ENCODE measurements at places on chromosomes 2 and 18. TPM values are rescaled to one million over a fixed set of nuclear protein-coding genes. Genes with fewer than 3 reads are reported as not detected.

The FAM210A gene
- 18.0 TPM for polyA plus RNA-seq

The ANKRD62 gene
- not detected for polyA plus RNA-seq

The RFTN2 gene
- 1.4 TPM for polyA plus RNA-seq

The GAREM1 gene
- 7.0 TPM for polyA plus RNA-seq

The ZEB2 gene
- 8.3 TPM for polyA plus RNA-seq

The PAIP2B gene
- polyA plus RNA-seq: 10.6 TPM

The TMEM182 gene
- 4.2 TPM for polyA plus RNA-seq

The KCNS3 gene
- polyA plus RNA-seq: 4.4 TPM

The PSMA8 gene
- not detected for polyA plus RNA-seq

The AFF3 gene
- polyA plus RNA-seq: 0.65 TPM

The SF3B6 gene
- polyA plus RNA-seq: 170 TPM

The GPBAR1 gene
- 6.0 TPM for polyA plus RNA-seq

The RAB6C gene
- polyA plus RNA-seq: 0.17 TPM

DNA sequence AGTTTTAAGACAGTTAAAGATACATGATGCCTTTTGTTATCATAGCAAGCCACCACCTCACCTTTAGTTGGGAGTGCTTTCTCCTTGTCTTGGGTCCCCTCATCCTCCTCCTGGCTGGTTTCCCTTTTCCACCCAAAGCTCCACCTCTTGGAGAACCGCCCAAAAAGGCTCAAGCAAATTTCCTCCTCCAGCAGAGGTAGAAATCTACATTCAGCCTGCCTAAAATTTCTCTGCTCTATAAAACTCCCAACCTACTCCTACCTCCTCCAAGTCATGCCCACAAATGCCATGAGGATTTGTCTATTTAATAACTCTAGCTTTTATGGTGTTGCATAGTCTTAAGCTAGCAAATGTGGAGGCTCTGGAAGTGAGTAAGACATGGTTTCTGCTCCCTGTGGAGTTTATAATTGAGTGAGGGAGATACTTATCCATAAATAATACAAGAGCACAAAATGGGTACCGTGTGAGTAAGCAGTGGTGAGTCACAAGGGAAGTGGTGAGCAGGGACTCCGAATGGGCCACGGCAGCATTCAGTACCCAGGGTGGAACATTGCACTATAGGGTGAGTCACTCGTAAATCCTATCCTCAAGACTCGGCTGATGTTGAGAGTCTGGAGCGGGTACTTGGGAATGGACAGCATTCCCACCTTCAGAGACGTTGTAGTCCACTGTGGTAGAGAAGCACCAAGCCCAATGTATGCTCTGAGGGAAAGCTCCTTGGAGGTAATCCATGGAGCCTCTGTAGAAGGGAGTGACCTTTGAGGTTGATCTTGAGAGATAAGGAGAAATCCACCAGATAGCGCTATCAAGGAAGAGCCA lies 146.3 kb downstream of the RTN4 start:
- DNase-seq: no peak

DNA sequence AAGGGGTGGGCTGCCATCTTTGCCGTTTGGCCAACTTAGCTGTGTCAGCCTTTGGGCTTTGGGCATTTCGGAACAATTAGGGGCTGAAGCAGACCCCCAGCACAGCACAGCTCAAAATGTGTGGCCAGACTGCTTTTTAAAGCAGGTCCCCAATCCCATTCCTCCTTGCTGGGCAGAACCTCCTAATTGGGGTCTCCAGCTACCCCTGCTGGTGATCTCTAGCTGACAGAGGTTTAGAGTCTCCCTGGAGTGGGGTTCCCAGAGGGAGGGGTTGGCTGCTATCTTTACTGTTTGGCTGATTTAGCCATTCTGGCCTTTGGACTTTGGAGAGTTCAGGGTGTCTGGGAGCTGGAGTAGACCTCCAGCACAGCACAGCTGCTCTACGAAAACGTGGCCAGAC lies 71.5 kb upstream of the LHCGR start:
- no peak for DNase-seq

GRCh38 chr2:188119112-188119838 lies 172.4 kb upstream of the GULP1 start:
- no peak for DNase-seq

- DNase-seq: no peak
These were observed 5.7 kb downstream of the PPP1R1C start for GRCh38 chr2:181991171-181991885.

DNA sequence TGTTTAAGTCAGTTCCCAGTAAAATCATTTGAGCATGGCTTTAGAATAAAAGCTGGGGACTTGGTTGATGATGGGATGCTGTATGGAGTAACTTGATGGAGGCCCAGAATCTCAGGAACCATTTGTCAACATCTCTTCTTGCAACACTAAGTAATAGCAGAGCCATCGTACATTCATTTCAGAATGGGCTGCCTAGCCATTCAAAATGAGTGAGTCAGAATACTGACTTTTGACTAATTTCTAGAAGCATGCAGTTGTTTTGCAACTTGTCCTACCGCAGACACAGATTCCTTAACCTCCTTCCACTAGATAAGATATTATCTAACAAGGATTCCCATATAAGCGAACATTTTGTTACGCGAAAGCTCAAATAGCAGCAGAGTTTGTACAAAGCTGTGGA lies 229.5 kb downstream of the CNTNAP5 start:
- no peak for DNase-seq

DNA sequence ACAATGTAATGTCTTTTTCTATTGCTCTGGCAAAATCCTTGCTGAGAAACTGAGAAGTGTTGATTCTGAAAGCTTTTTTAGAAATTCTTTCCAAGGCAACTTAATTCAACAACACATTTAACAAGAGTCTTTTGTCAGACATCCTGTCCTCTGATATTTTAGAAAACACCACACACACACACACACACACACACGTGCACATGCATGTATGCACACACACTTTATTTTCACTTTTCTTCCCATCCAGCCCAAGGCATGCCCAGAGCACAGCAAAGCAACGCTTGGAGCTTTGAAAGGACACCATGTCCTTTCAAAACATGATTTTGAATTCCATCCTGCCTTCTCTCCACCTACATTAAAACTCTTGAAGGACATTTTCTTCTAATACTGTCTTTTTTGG lies 116.1 kb downstream of the ATL2 start:
- DNase-seq: no peak

DNA sequence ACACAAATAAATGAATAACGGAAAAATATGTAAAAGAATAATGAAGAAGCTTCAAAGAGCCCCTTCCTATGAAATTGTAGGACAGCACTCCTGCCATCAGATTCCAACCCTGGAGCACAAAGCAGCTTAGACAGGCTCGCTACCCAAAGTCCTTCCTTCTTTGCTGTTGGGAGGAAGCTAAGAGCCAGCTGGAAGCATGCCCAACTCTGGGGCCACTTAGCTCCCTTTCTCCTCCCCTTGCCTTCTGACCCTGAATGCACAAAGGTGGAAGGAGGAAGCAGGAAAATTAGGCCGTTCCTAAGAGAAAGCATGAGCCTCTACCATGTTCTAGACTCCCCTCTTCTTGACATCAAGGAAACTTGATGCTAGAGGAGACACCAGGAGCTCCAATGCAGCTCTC lies 700.8 kb downstream of the RNF144A start:
- no peak for DNase-seq

- DNase-seq: no peak
These were observed 368.6 kb upstream of the SPRED2 start for GRCh38 chr2:65800998-65801397.

- DNase-seq: peak; percentile 26
These were observed 314.4 kb downstream of the MTX2 start for GRCh38 chr2:176583607-176584006.

GRCh38 chr2:171986778-171987177 lies 13.0 kb upstream of the METAP1D start:
- DNase-seq: no peak

GRCh38 chr18:21453511-21453901 lies 147.0 kb downstream of the ESCO1 start:
- no peak for DNase-seq

DNA sequence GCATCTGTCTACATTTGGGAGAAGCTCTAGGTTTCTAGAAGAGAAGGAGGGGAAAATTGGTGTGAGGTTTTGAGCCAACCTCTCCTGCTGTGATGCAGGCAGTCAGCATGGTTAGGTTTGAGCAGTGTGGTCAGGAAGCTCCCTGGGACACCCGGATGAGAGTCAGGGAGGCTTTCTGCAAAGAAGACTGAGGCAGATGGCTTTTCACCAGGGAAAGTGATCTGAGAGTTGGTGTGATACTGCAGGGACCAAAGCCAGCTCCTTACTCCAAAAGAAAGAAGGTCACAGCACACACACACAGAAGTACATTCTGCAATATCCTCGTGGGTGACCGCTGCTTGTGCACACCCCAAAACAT lies 75.8 kb upstream of the BCL11A start:
- no peak for DNase-seq

- no peak for DNase-seq
These were observed 86.6 kb downstream of the COL6A3 start for GRCh38 chr2:237327175-237327950.

GRCh38 chr2:37766106-37766505 lies 94.7 kb upstream of the CDC42EP3 start:
- no peak for DNase-seq

DNA sequence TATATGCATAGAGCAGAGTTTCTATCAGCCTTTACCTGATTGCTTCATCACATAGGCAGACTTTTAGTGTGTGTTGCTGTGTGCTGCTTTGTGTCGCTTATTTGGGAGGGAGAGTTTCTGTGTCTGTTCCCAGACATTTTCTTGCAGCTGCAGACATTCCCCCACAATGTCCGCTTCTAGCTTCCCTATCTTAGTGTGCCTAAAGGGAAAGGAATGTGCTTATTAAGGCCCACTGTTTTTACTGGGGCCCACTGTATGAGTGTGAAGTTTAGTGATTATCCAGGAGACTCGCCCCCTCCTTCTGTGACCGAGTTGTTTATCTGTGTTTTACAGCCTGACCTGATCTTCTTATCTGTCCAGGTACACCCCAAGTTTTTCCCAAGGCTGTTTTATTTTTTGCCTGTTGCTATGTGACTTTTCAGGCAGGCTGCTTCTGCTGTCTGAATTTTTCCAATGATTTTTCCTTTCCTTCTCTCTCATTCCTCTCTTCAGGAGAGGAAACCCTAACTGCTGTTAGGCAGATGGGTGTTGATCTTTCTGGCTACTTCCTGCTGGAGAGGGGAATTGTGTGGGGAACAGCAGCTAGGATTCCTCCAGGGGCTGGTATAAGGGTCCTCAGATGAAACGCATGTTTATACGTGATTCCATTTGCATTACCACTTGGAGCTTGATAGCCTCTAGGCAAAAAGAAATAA lies 47.6 kb downstream of the STK17B start:
- no peak for DNase-seq

- DNase-seq: no peak
These were observed 102.5 kb upstream of the SLC35G4 start for GRCh38 chr18:11506856-11507255.

DNA sequence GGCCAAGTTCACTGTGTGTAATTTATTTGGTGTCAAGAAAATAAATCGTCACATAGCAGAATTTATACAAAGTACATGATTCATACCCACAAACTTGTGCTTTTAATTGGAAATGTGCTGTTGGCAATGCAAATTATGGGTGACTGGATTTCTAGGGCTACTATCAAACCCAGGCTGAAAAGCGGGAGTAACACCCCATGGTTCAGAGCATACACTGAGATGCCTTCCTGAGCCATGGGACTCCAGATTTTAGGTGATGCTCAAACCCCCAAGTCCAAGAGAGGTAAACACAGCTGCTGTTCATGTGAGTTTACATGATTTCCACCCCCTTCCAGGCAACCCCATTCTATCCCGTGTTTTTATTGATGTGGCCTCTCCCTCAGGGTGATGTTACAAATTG lies 565.9 kb upstream of the ID2 start:
- DNase-seq: no peak

DNA sequence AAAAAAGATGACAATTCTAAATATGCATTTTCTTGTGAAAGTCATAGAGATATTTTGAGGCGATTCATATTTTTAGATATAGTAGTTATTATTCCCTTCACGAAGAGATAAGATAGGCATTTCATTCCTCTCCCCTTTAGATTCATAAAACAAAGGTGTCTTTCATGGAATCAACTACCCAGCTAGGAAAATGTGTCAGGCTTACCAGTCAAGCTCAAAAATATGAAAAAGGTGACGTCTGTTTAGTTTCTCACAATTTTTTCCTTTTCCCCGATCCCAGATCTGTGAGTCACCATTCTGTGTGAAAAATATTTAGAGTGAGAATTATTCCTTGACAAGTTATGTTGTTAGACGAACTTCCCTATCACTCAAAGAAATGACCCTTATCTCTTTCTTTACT lies 95.4 kb upstream of the FN1 start:
- DNase-seq: no peak
